ENCODE measurements at places on chromosomes 6 and 20.

DNA sequence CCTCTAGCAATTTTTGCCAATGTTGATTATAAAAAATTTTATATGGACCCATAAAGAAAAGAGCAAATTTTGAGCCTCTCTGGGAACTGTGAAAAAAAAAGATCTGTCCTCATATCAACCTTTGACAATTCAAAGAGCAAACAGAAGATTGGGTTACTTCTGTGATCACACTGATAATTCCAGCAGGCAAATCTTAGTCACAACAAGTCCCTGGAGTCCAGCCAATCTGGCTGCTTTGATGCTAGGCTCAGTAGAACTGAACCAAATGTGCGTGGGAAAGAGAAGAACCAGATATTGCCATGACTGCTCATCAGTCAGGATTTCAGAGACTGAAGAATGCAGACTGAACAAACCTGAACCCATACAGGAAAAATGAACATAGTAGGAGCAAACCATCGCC is 438.4 kb upstream of the FLRT3 start:
- no peak for DNase-seq

- DNase-seq: no peak
These were observed 659 bp upstream of the GUCA1B start for GRCh38 chr6:42195415-42195814.

DNA sequence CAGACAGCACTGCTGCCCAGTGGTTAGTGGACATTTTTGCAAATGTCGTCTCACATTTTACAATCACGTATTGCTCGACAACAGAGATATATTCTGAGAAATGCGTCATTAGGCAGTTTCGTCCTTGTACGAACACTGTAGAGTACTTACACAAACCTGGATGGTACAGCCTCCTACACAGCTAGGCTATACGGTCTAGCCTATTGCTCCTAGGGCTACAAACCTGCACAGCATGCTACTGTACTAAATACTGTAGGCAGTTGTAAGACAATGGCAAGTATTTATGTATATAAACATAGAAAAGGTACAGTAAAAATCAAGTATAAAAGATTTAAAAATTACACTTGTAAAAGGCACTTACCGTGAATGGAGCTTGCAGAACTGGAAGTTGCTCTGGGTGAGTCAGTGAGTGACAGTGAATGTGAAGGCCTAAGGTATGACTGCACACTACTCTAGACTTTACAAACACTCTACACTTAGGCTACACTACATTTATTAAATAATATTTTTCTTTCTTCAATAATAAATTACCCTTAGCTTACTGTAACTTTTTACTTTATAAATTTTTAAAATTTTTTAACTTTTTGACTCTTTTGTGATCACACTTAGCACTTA is 43.1 kb downstream of the ALDH5A1 start:
- DNase-seq: no peak

GRCh38 chr6:43308101-43308989 is at the start of gene CRIP3:
Gene CRIP3, minus strand, starts transcription at chr6:43308826. Its CDS starts 34 bp downstream, at chr6:43308792.
- peak; percentile 46 for DNase-seq

- no peak for DNase-seq
These were observed 6.0 kb upstream of the SLC2A10 start for GRCh38 chr20:46703435-46703834.

DNA sequence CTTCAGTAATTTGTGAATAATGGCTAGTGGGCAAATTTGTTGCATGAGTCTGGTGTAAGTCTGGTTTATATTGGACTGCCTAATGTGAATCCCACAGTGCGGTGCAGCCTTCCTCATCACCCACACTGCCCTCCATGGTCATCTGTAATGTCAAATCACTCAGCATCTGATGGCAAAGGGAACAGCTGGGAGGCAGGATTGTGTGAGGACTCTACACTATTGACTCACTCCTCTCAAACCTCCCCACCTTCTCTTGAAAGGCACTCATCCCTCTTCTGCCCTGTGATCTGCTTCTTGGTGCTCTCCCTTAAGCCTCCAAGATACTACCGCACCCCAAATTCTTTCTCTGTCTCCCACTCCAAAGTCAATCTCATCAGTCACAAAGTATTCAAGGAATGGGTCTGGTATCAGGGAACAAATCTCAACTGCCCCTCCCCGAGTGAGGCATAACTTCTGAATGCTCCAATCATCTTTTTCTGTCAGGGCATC is 146.0 kb upstream of the BEND6 start:
- DNase-seq: no peak

GRCh38 chr20:18005170-18005989 is 36.6 kb downstream of the MGME1 start:
- DNase-seq: no peak

DNA sequence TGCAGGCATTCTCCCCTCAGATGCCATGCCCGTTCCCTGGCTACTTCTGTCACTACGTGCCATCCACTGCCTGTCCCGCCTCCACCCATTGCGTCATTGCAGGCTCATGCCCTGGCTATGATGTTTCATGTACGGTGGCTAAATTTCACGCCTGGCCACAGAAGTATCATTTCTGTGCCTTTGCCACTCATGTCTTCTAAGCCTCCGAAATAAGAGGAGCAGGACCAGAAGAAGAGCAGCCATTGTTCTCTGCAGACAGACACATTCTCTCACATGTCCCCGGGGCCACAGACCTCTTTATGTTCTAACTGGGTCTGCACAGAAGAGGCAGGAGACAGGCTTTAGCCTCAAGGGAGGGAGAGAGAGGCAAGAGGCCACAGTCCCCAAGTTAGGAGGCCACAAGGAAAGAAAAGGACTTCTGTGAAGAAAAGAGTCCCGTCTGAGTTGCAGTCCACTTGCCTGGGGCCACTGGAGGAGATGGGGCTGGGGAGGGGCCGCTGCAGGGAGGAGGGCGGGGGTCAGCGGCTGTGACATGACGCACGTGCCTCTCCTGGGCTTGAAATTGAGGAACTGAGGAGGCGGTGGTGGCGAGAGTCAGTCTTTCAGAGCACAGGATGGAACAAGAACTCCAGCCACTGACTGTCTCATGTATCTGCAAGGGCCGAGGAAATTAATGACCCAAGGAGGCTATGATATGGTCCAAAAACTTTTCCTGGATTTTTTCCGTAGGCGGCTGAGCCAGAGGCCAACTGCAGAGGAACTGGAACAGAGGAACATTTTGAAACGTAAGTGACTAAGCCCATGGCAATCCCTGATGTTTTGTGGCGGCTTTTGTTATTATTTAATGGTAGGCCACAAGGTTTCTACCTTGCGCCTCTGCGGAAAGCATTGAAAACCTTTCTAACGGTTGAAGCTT is 55.9 kb downstream of the TBC1D7 start:
- no peak for DNase-seq

DNA sequence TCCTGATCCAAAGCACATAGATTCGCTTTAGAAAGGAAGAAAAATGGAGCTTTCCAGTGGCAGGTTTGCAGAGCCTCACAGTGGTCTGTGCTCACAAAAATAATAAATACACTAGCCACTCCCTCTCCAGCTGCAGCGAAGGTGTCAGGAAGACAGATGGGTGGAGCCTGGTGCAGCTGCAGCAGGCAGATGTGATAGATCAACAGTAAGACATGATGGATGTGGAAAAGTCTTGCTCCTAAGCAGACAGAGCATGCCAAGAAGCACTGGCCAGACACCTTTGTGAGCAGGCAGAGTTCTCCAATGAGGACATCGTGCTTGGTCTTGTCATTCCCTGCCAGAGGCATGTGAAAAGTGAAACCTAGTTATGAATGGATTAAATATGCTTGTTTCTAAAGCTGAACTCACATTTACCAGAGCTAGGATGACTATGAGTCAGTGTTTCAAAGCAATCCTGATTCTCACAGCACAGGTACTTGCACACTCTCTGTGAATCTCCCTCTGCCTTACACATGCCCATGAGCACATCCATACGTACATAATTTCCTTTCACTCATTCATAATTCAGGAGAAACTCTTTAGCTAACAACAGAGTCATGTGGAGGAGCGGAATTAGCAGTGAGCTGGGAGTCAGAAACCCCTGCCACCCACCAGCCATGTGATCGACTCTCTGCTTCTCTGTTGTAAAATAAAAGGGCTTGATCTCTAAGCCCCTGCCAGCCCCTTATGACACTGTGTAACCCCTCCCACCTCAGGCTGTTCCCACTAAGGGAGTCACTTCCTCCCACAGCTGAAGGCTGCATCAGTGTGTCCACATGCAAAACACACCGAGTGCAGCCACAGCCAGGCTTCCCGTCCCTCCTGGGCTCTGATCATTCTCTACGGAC is 111.2 kb downstream of the SCML4 start:
- peak; percentile 54 for DNase-seq

GRCh38 chr20:3828798-3829197 is 8.5 kb downstream of the AP5S1 start:
- DNase-seq: no peak

DNA sequence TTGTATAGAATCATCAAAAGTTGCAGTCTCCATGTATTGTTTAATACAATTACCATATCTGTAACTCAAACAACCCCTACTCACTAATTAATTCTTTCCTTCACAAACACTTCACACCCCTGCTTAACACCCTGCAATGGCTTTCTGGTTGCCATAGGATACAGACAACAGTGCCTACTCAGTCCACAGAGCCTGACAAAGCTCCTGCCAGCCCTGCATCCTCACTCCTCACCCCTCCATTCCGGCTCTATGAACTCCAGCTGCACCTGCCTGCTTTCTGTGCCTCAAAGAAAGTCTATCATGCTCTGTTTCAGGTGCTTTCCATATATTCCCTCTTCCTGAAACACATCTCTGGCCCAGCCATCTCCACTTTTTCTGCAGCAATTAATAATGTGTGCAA is 253.4 kb downstream of the HACE1 start:
- no peak for DNase-seq

DNA sequence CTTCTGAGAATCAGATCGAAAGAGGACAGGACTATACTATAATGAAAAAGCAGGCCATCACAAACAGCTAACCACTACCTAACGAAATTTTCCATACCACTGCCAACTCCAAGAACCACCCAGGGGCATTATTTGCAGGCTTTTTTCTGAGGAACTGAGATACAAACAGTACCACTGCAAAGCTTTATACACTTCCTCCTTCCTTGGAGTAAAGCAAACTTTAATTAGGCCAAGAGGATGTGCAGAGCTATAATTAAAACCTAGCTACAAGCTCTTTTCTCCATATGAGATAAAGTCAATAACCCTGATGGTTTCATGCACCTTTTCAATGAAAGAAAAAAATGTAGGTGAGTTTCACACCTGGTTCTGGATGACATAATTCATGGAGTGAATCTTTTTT is 68.5 kb downstream of the ELOVL5 start:
- no peak for DNase-seq

- no peak for DNase-seq
These were observed 19.5 kb downstream of the CDH4 start for GRCh38 chr20:61271312-61272231.

- peak; percentile 85 for DNase-seq
These were observed 67.3 kb downstream of the ADTRP start for GRCh38 chr6:11711003-11711983.

DNA sequence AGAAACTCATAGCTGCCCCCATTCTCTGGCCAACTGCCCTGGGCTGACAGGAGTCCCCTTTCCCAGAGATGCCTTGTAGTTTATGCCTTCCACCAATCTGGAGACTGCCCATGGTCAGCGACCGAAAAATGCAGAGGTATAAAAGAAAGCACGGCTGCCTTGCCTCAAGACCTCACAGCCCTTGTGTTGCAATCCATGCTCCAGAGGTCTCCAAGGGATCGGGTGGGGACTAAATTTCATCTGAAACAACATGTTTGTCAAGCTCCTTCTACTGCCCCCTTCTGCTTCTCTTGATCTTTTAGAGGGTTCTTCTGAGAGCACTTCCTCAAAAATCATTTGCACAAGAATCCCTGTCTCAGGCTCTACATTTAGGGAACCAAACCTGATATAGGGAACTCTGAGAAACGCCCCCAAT is 128.8 kb downstream of the PLCB1 start:
- no peak for DNase-seq

DNA sequence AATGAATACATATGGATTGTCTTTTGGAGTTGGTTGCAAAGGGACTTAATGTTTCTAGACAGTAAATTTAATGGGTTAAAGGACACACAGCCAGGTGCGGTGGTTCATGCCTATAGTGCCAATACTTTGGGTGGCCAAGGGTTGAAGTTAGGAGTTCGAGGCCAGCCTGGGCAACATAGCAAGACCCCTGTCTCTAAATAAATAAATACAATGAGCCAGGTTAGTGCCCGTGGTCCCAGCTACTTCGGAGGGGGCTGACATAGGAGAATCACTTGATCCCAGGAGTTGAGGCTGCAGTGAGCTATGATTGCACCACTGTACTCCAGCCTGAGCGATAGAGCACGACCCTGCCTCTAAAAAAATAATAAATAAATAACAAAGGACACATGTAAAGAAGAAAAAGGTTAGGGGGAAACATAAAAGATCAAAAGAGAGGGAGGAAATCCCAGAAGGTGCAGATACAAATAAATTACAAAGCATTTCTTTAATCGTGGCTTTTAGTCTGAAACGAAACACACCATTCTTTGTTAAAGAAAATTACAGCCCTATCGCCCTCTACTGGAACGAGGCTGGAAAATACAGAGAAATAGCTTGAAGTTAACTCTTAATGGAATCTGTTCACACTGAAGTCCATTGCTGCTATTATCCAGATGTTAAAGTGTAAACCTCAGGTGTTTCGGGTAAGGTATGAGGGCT is 42.6 kb upstream of the SCML4 start:
- DNase-seq: peak; percentile 42

DNA sequence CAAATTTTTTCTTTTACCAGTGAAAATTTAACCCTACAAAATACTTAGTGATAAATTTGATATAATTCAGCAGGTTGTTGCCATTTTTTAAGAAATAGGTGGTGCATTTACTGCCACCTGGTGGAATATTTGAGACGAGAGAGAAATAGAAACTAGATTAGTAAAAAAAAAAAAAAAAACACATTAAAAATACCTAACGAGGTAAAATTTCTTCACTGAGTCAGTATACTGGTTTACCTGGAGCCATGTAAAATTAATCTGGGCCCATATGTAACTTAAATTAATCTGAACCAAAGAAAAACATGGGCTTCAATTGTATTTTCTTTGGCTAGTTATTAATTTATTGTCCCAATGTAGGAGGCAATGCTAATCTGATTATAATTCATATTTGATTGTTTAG is 520.8 kb downstream of the EPM2A start:
- peak; percentile 4 for DNase-seq

- no peak for DNase-seq
These were observed 208.3 kb upstream of the RAB32 start for GRCh38 chr6:146335336-146335735.

DNA sequence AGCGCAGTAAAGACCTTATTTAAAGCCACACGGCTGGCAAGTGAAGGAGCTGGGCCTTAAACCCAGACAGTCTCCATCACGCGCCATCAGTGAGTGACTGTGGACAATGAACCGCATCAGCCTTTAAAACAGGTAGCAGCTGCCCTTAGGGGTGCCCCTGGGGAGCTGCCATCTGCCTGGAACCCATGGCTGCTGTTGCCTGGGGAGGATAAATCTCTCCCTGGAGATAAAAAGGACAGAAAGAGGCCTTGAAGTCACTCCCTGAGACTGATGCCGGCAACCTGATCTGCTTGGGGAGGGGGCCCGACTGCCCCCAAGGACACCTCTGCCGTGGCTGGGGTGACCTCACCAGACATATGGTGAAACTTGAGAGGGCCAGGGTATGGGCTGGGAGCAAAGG is 73.5 kb downstream of the PREX1 start:
- DNase-seq: no peak

GRCh38 chr6:132253211-132253610 is 148.1 kb downstream of the MOXD1 start:
- no peak for DNase-seq
